Foreskin melanocyte (primary cell): ENCODE measurements at places on chromosomes 7 and 10.

DNA sequence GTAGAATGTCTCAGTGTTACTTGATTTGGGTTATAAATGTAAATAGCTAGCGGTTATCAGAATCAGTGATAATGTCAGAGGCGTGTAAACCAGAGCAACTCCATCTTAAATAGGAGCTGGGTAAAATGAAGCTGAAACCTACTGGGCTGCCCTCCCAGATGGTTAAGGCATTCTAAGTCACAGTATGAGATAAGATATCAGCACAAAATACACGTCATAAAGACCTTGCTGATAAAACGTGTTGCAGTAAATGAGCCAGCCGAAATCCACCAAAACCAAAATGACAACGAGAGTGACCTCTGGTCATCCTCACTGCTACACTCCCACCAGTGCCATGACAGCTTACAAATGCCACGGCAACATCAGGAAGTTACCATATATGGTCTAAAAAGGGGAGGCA lies 172.3 kb downstream of the CHRM2 start:
- DNase-seq: no peak

- no peak for DNase-seq
These were observed 155.1 kb downstream of the ZNF22 start for GRCh38 chr10:45155784-45156183.

DNA sequence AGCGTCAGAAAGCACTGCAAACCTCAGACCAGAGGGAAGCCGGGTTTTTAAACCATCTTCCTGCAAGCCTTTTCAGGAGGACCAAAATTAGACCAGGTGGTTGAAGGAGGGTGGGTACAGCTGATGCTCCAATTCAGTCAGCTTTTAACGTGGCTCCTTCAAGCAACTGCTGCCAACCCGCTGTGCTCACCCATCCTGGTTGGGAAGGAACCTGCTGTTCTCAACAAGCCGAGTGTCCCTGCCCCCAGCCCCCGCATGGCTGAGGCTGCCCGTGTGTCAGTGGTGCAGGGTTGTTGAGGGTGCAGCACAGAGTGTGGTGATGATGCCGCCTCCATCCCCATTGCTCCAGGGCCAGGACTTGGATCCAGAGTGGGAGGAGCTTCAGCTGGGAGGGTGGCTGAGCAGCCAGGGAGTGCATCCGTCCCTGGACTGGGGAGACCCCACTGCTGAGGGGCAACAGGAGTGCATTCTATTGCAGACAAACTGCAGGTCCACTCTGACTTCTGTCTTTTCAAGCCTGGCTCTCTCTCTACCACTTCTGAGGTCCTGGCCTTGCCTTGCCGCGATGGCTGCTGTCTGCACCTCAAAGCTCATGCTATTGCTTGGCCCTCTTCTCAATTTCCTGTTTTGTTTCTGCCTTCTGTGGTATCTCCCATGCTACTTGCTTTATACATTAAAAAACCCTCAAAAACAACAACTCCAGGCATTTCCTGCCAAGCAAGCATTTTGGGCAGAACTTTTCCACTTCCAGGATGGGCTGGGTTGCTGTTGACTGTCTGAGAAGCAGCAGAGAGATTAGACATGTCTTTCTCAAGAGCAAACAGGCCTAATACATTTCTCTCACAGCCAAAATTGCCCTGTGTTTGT lies 134.7 kb downstream of the DNAJB6 start:
- no peak for DNase-seq

GRCh38 chr10:116430288-116430687 lies 2.6 kb downstream of the PNLIPRP3 start:
- no peak for DNase-seq

- DNase-seq: no peak
These were observed 41.0 kb upstream of the GSDME start for GRCh38 chr7:24798261-24798660.
